SK-MEL-5 (cell line): ENCODE measurements at places on chromosomes 12 and 14.

GRCh38 chr14:25150934-25151790, 101.2 kb upstream of the STXBP6 start:
- DNase-seq = peak; percentile 64

- no peak for DNase-seq
Observed at GRCh38 chr12:59499774-59500173, 96.1 kb upstream of the SLC16A7 start.

- no peak for DNase-seq
Observed at GRCh38 chr14:67319142-67319541, 40.5 kb downstream of the ATP6V1D start.

- DNase-seq = no peak
Observed at GRCh38 chr12:3367750-3368444, 123.1 kb upstream of the PRMT8 start.

- DNase-seq = no peak
Observed at GRCh38 chr12:51950682-51951198, 759 bp upstream of the ACVR1B start.
